ENCODE measurements at places on chromosomes 5 and 9.

DNA sequence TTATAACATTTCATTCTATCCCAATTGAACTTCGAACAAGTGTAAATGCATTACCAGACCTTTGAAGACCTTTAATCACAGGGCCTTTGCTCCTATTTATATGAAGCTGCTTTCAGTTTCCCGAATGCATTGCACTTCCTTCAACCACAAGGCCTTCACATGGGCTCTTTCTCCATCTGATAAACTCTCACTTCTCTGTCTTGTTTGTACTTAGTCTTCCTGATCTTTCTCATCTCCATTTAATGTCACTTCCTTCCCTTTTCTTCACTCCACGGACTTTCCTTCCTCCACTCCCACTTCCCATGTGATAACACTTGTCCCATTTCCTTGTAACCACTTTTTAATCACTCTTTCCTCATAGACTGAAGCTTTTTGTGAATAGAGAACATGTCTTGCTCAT lies 74.3 kb upstream of the TNC start:
- DNase-seq = no peak

GRCh38 chr5:95393279-95393678 lies 2.1 kb downstream of the FAM81B start:
- no peak for DNase-seq

DNA sequence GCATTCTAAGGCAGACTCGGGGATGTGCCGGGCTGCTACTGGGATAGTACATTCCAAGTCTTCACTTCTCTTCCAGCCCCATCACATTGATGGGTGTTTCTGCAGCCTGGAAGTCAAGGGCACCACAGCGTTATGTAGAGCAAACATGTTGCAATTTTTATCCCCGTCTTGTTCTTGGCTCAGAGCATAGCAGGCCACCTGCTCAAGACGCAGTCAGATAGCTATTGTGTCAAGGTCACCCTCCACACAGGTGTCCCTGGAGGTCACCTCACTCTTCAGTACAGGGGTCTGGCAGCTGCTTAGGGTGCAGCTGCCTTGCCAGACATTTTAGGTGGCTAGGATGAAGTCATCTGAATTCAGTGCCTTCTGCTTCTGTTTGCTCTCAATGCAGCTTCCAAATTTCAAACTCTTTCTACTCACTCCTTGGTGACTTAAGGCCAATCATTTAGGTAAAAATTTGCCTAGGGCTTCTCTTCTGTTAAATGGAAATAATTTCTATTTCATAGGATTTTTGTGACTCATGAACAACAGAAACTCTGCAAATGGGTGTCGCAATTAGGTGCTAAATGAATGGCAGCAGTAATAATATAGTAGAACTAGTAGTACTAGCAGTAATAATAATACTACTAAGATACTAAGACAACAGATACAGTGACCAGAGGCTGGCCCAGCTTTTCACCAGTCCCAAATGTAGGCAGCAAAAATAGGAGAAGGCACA lies 24.3 kb downstream of the KCNV2 start:
- DNase-seq = no peak

GRCh38 chr9:124000161-124000783 lies 11.3 kb upstream of the LHX2 start:
- no peak for DNase-seq

GRCh38 chr9:91379426-91379825 lies 17.7 kb upstream of the AUH start:
- no peak for DNase-seq

DNA sequence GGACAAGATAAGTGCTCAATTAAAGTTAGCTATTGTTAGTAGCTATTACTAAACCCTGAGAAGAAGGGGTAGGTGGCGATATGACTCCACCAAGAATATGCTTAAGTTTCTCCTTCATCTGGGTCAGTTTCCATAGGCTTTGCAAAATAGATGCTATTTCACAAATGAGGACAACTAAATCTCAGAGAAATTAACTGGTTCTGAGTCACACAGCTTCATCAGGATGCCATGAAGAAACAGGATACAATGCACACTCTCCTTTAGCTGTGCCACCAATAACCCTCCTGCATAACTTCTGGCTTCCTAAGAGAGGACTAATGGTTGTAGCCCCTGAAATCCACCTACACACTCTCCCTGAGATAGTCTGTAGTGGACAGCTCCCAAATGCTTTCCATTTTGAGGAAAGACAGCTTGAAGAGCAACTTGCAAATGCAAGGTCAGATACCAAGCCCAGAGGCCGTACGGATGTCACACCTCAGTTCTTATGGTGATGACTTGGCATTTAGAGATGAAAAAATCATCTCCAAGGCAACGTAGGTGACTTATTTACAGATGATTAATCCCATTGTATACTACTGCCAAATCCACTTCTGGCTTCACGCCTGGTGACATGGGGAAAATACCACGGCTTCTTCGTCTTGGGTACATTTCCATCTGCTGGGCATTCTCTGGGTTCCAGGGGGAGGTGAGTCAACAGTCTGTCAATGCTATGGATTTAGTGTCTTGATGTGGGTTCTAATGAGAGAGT lies 251.4 kb upstream of the IL12B start:
- DNase-seq = no peak

- no peak for DNase-seq
These were observed 285.0 kb downstream of the EFNA5 start for GRCh38 chr5:107385708-107386107.

- no peak for DNase-seq
These were observed 47.1 kb downstream of the COL27A1 start for GRCh38 chr9:114202396-114202795.

DNA sequence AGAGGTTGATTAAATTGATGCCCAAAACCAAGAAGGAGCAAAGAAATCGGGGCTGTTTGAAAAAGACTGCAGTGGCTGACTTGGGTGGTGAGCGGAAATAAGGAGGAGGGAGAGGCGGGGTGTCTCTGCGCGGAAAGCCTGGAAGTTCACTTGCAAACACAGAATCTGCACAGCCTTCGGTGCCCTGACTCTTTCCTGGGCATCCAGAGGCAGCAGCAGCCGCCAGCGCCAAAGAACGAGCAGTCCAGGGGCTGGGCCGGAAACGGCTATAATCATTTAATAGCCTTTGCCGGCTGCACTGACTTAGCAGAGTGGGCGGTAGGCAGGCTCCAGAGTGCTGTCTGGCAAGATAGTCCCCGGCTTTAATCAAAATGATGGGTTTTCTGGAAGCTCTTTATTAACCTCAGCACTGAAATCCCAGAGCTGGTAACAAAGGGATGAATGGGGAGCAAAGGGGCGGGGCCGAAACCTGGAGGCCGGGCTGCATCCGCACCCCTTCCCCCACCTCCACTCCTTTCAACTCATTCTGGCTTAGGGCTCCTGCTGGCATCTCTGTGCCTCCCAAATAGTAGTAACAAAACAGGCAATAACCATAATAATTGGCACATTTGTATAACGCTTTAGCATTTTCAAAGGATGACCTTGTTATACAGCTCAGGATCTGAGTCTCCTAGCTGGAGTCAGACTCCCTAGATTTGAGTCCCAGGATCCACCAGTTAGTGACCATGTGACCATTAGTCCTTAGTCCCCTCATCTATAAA lies 35.7 kb downstream of the PCDHAC2 start:
- DNase-seq = peak; percentile 93

DNA sequence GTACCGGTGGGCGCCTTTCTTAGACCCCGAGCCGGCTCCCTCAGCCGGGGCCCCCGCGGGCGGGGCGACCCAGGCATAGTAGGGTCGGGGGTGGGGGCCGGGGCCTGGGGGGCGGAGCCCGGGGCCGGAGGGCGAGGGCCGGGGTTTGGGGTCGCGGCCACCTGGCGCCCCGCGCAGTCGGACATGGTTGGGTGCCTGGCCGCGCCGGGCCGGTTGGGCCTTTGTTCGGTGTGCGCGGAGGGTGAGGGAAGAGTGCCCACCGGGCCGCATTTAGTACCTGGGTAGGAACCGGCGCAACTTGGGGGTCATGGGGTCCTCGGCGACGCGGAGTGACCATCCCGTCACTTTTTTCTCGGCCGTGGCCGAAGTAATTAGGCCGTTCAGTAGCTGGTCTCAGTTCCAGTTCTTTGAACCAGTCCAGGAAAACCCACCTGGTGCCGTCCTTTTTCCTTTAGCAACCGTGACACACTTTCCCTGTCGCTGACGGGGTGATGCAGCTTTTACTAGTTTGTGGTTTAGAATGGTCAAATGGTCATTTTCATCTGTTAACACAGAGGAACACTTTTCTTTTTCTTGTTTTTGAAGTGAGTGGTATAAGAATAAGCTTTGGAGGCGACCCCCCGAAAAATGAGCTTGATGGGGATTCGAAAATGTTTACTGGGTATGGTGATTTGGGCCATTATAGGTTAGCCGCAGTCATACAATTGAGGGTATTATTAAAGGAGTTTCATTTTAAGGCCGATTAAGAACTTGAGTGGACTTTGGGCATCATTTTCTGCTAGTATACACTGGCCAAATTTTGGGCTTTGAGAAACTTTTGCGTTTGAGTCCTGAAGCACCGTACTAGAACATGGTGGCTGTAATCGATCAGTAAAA lies 589 bp downstream of the CKS2 start:
- no peak for DNase-seq

- peak; percentile 61 for DNase-seq
These were observed 584 bp downstream of the USP20 start for GRCh38 chr9:129835860-129836223.

GRCh38 chr5:35417040-35417439 lies 186.8 kb upstream of the PRLR start:
- no peak for DNase-seq

DNA sequence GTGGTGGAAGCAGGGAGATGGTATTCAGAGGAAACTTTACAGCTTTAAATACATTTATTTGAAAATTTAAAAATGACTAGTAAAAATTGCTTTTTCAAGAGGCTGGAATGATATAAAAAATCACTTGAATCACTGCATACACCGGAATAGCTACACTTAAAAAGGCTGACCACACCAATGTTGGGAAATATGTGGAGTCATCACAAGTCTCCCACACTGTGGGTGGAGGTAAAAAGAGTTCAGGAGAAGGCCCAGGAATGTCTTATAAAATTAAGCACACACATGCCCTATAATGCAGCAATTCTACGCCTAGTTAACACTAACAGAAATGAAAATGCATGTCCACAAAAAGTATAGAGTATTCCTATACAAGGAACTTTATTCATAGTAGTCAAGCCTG lies 198.1 kb downstream of the ROR2 start:
- no peak for DNase-seq

DNA sequence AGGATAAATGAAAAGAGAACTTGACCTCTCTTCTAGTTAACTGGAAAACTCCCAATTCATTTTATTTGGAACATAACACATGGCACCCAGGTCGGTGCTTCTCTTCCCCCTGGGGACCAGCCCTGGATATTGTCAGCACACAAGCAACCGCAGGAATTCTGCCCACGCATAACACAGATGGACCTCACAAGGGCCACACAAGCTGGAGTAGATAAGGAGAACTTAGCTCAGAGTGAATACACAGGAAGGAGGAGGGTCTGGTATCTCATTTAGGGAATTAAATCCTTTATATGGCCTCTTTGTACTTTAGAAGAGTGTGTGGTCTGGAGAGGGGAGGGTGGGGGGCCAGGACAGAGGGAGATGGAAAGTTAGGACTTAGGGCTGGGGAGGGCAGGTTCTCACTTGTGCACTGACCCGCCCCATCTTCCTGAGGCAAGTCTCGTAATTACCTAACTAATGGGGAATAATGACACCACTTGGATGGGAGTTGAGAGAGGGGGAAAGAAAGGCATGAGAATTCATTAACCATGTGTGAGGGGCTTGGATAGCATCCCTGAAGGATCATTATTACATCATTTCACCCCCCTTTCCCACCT lies 341.2 kb upstream of the WWC1 start:
- peak; percentile 88 for DNase-seq

DNA sequence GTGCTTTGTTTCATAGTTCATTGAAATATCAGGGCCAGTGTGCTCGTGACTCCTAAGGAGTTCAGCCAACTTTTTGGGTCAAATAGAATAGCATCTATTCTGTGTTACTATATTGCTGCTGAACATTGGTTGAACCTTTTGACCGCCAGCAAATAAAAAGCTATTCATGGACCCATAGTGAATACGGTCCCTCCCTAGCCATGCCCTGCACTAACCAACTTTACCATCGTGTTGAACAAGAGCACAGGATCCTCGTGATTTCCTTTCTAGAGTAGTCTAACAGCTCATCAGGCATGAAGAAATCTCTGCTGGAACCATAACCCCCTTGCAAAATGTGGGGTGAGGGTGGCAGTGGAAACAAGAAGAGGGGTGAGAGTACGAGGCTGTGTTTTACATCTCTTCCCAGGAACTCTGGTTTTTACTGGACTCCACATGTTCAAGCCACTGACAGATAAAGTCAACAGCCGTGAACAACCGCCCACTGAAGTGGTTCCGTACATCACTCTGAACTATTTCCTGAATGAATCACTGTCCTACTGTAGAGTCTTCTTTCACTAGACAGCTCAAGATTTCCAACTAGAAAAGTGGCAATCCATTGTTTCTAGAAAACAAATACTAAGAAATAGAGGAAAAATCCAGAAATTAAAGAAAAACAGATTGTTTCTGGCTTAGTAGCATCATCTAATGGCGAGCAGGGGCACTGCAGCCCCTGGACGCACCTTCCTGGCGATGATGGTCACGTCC lies 70.1 kb upstream of the SPATA31E1 start:
- no peak for DNase-seq

DNA sequence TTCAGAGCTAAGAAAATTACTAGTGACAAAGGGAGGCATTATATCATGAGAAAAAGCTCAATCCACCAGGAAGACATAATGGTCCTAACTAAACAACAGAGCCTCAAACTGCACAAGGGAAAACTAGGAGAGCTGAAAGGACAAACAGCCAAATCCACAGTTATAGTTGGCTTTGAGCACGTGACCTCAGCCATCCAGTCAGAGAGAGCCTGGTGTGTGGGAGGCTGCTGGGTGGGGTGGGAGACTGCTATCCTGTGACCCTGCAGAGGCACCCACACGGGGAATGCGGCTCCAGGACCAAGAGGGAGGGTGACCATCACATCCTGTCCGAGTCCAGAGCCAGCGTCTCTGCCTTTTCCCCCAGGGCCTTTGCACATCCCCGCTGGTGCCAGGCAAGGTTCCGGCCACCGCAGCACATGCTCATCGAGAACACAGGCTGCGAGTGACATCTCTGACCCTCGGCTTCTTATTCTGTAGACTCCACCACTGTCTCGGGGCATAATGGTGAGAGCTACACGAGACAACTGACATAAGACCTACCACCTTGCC lies 145.1 kb downstream of the PHF2 start:
- DNase-seq = no peak

GRCh38 chr5:15889001-15889400 lies 290.6 kb downstream of the MARCHF11 start:
- DNase-seq = no peak

DNA sequence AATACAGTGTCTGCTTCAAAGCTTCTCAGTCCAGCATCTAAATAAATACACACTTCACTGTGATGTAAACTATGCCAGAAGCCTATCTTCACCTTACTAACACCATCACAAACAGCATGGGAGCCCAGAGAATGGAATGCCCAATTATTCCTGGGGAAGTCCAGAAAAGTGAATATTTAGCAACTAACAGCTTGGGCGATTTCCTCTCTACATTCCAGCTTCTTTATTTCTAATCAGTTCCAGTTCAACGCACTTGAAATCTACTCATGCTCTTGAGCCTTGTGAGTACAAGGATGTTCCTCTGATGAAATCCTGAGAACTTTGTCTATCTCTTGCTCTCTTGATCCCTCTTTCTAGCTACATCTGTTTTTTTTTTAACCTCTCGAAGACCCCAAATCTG lies 100.4 kb upstream of the C9orf72 start:
- no peak for DNase-seq

- no peak for DNase-seq
These were observed 39.8 kb upstream of the ACO1 start for GRCh38 chr9:32344551-32345182.

GRCh38 chr5:139690064-139690802 lies 42.1 kb downstream of the CXXC5 start:
- DNase-seq = no peak

Data from islet precursor cell (in vitro differentiated cells).